GDM1 (cell line): ENCODE measurements at places on chromosomes 11 and 22.
A peak's percentile ranks its signal among the peaks of the same experiment; 100 is the strongest.

DNA sequence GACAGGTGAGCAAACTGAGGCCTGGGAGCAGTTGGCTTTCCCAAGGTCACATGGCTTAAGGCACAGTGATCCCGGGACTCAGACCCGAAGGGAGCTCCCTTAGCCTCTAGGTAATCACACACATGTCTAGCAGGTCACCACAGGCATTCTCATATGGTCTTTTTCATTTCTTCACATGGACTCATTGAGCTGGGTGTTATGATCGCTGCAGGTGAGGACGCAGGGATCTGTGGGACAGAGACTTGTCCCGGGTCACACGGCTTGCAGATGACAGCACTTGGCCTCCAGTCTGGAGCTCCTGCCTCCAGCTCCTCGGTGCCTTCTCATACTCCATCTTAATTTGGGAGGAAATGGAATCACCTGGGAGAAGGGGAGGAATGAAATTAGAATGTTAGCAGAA, 23.6 kb upstream of the CACNG2 start:
- no peak for DNase-seq

- no peak for DNase-seq
These were observed 100.7 kb upstream of the ANO3 start for GRCh38 chr11:26231252-26231661.

DNA sequence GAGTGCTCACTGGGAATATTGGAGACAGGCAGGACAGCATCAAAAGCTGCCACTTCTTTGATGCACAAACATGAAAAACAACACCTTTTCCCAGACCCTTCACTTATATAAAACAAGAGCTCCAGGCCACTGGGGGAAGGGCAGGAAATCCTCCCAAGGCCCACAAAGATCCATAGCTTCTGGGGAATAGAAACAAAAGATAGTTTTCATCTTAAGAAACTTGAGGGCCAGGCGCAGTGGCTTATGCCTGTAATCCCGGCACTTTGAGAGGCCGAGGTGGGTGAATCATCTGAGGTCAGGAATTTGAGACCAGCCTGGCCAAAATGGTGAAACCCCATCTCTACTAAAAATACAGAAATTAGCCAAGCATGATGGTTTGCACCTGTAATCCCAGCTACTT, 15.3 kb downstream of the RTL6 start:
- no peak for DNase-seq

DNA sequence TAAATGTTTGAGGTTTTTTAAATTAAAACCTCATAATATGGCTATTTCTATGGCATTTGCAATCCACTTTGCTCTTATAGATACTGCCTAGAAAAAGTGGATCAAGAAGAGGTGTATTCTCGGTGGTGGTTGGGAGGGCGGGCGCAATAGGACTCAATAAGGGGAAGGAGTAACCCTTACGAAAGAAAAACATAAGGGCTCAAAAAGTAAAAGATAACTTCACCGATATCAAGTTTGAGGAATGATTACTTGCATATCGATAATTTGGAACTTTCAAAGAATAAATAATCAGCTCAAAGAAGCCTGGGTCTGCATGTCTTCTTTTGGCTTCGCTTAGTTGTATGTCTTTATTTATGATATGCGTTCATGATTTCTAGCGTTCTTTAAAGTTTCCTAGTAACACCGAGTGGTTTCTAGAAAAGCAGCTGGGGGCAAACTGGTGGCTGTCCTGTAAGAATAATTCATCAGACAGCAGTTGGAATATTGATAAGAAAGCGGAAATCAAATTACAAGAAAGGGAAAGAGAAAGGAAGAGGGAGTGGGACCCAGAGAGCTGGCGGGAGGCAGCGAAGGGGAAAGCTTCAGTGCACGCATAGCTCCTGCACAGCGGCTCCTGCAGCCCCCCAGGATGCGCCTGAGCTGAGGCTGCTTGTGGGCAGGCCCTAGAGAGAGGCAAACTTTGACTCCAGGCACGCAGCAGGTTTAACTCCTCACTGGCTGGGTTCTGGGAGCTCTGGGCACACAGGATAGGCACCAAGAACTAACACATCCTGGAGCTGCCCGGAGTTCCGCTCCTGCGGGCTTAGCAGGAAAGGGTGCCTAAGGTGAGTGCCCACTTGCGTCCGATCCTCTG, 9.1 kb upstream of the FLI1 start:
- DNase-seq, result no peak

DNA sequence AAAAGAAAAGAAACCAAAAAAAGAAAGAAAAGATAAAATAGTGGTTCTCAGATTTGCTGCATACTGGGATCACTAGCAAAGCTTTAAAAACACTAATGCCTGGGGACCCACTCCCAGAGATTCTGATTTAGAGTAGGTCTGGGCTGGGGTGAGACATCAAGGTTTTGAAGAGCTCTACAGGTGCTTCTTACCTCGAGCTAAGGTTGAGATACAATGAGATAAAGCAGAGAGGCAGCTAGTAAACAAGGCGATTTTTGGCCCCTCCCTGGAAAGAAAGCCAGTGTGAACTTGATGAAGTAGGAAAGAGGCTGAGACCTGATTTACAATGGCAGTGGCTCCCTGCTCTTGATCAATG, 327.6 kb upstream of the CCDC90B start:
- no peak for DNase-seq

DNA sequence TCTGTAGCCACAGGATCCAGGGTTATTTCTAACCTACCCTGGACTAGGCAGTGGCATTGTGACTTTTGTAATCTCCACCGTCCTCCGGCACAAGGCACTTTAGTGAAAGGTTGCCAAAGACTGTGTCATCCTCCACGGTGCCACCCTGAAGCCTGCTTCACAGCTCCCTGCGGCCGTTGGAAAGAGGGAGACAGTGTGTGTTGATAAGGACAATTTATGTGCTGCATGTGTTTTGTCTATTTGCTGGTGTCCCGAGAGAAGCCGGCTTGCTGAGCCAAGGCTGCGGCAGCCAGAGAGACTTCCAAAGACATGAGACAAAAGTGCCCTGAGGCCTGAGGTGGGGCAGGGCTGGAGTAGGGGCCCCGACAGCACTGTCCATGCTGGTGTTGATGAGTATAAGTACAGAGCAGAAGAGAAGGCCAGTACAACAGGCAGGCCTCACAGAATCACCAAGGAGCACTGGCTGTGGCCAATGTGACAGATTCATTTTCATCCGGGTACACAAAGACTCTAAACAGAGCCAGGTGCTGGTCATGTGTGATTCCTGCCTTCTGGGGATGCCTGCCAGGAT, 40.9 kb downstream of the GALNT18 start:
- no peak for DNase-seq

DNA sequence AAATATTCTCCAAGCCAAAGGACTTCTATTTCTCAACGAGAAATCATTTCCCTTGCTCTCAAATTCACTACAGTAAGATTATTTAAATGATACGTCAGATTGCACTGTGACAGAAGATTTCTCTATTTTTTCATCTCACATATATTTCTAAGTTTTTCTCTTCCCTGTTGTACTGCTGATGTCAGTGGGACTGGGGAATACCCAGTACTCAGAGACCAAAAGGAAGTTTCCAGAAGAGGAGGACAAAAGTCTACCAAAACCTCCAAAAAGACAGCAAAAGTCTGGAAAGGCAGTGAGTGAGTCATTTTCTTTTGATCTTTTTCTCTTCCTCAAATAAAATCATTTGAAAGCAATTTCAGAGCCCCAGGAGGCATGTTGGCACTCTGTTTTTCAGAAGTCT, 149.8 kb upstream of the PITPNB start:
- DNase-seq, result no peak

DNA sequence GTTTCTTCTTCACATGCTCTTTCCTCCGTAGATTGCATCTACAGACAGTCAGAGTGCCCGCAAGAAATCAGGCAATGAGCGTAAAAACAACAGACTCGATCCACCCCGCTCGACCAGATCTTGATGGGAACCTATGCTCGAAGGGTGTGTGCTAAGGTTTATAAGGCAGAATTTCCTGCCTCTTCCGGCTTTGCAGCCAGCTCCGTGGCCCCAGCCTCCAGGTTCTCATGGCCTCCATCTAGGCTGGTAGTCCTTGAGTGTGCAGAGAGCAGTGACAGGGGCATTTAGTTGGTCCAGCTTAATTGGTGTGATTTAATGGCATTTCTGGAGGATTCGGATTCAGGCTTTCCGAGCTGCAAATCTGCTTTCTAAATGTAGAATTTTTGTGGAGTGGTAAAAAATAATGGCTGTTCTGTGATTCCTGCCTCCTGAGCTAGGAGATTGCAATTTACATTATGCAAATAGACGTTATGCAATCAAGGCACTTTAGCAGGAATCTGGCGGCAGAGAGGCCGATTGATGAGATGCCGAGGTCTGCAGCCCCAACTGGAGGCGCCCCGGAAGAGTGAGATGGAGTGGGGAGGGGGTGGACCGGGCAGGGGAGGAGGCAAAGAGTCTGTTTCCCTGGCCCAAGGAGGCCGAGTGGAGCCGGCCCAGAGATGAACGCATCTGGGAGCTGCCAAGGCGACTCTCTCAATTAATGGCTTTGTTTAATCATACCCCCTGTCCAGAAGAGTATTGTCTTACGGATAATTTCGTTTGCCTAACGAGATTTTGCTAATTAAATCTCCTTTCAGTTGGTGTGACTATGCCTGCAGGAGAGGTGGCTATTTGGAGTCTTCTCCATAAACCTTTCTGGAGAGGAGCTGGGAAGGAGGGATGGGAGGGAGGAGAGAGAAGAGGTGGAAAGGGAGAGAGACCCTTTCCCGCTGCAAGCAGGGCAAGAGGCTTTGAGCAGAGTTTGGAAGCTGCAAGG, 75.3 kb downstream of the PKNOX2 start:
- DNase-seq, result no peak

GRCh38 chr11:11978792-11979487, 29.5 kb downstream of the DKK3 start:
- no peak for DNase-seq

DNA sequence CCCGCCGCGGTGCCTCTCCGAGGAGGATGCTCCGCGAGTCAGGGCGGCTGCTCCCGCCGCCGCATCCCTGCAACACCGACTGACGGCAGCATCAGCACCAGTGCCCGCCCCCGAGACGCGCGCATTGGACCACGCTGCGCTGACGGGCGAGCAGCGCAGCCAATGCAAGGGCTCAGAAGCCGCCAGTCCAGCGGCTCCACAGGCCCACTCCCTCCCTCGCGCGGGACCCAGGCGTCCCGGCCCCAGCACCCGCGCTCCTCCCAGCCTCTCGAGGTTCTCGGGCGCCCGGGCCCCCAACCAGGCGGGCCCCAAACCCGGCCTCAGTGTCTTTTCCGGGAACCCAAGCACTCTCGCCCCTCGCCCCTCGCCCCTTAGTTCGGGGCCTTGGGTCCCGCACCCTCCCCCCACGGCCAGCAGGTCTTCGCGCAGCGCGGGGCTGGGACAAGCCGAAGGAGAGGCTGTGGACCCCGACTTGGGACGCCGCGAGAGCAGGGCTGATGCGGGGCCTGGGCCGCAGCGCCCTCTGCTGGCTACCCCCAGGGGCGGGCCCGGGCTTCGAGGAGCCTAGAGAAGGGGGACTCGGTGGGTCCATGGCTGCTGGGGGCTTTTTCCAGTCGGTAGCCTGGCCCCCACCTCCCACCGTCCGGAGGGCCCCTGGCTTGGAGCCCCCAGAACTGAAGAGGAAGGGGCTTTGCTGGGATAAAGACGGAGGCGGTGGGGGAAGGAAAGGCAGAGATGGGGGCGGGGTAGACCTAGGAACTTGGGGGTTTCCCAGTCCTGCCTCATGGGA, at the start of gene NRXN2:
Gene NRXN2, minus strand, starts transcription at position 81 of the 790 bp plus-strand sequence. CDS start 9,498 bp downstream, outside the sequence.
- DNase-seq, result peak; percentile 70

GRCh38 chr11:44483919-44484610, 81.4 kb upstream of the CD82 start:
- no peak for DNase-seq

DNA sequence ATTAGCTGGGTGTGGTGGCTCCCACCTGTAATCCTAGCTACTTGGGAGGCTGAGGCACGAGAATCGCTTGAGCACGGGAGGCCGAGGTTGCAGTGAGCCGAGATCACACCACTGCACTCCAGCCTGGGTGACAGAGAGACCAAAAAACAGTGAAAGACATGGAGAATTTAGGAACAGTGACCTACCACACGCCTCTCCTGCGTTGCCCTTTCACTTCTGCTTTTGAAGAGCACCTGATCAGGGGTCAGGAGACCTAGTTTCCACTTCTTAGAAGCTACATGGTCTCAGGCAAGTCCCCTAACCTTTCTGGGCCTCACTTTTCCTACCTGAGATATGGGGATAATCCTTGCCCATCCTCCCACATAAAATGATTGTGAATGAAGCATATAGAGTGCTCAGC, 12.2 kb downstream of the SLC35C1 start:
- DNase-seq, result no peak

DNA sequence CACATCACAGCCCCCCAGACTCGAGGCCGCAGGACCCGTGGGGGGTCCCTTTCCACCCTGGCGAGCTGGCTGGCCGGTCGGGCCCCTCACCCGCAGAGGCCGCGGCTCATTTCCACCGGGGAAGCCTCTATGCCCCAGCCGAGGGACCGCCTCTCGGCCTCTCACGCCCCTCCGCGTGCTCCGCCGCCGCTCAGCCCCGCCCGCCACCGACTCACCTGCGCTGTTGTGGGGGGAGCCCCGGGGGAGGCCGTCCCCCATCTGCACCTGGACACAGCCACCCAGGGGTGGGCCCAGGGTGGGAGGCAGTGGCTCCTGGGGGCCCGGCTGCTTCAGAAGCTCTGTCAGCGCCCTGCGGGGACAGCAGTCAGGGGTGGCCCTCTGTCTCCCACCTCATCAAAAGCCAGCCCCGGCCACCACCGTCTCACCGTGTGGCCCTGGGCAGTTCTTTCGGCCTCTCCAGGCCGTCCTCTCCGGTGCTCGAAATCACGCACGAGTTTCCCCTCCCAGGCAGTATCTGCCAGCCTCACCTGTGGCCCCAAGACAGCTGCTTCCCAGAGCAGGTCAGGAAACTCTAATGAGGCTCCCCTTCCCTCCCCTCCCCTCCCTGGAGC, 3.8 kb downstream of the SHISA8 start:
- DNase-seq, result no peak

GRCh38 chr11:14242187-14242586, 116.8 kb downstream of the RRAS2 start:
- DNase-seq, result no peak

DNA sequence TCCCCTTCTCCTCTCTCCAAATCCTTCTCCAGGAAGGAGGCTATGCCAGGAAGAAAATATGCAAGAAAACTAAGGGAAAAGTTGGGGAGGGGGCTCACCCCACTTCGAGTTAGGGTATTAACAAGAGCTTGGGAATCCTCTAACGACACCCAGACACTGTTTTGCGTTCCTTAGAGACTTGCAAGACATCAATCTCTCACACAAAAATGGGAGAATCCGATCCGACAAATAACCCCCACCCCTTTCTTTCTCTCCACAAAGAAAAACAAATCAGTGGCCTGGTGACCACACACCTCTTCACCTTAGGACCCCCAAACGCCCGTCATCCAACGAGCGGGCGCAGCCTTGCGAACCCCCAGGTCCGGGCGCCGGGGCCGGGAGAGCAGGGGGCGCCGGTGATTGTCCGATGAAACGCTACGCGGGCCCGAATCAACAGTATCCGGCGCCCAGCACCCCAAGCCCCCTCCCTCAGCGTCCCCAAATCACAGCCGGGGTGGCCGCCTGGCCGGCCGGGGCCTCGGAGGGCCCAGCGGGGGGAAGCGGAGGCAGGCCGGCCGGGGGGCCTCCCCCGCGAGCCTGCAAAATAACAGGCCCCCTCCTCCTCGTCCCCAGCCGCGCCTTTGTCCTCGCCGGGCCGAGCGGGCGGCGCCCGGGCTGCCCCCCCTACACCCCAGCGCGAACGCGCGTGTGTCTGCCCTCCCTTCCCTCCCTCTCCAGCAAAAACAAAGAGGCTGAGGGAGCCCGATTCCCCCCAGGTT, 690 bp downstream of the CSNK1E start:
- DNase-seq, result no peak

- DNase-seq, result no peak
These were observed 85.5 kb upstream of the WNT11 start for GRCh38 chr11:76291576-76292526.
